ENCODE measurements at places on chromosomes 4 and X.

GRCh38 chr4:26931966-26932365 is 71.3 kb downstream of the STIM2 start:
- no peak for DNase-seq

- no peak for DNase-seq
Observed at GRCh38 chr4:188268131-188268908, 129.1 kb downstream of the TRIML1 start.

- DNase-seq = no peak
Observed at GRCh38 chr4:86129546-86129945, 230.3 kb downstream of the MAPK10 start.

DNA sequence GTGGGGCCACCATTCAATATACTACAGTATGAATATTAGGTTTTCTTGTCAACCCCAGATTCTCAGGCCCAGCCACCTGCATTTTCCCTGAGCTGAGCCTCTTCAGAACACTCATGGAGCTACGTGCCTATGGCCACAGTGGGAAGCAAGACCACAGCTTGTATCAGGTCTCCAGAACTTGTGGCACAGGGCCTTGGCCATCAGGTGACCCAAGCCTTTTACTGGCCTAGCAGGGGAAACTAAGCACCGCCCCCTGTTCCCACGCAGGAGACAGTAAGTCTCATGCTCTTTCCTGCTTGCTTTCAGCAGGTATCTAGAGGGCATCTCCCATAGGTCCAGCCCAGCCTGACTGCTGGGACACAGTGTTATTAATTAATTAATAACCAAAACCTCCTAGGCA is 138.4 kb upstream of the MAMLD1 start:
- DNase-seq = no peak

DNA sequence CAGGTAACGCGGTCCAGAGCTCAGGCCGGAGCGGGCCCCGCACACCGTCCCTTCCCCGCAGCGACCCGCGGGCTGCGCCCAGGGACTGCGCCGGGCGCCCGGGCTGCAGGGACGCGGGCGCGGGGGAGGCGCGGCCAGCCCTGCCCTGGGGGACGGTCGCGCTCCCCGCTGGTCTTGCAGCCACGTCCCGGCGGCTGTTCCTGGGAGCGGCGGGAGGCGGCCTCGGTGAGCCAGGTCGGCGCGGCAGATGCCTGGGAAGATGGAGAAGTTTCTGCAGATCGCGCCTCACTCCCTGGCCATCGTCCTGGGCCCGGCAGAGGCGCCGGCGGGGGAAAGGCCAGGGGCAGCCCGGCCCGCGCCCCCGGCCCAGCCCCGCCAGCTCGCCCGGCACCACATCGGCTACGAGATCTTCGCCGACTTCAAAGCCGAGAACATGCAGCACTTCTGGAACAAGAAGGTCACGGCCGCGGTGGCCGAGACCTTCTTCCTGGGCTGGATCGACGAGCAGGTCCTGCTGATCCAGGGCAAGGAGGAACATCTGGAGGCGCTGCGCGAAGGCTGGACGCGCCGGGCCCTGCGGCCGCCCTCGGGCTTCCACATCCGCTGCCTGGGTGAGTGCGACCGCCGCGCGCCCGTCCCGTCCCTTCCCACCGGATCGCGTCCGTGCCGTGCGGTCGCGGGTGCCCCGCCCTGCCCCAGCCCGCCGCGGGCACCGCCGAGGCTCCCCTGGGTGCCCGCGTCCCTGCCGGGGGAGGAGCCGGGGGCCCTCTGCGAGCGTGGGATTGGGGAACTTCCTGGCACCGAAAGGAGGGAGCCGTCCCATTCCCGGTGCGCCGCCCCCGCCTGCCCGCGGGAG is 107.4 kb upstream of the STOX2 start:
- DNase-seq = peak; percentile 68

All from right forelimb (tissue), 1 donor.